Mucosa of descending colon (tissue), 3 donors: ENCODE measurements at places on chromosomes 2 and 18. TPM values are rescaled to one million over a fixed set of nuclear protein-coding genes. Genes with fewer than 3 reads are reported as not detected.

DNA sequence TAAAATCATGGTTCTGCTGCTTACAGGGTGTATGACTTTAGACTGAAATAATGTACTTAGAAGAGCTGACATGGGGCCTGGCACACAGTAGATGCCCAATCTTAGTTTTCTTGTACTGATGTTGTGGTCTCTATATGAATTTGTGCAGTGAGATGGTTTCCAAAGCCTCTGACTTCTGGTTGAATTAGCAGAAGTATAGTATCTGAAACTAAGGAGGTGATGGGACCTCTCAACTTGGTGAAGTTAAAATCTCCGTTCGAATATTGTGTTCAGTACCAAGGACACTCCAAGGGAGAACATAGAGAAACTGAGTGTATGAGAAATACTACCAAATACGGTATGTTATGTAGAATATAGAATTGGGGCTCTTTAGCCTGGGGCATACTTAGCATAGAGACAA, 120.9 kb downstream of the ANTXR1 start:
- DNase-seq: no peak

- no peak for DNase-seq
These were observed 99.6 kb upstream of the ASB18 start for GRCh38 chr2:236363711-236364277.

RABL2A gene
- 15.4 TPM for total RNA-seq

DNA sequence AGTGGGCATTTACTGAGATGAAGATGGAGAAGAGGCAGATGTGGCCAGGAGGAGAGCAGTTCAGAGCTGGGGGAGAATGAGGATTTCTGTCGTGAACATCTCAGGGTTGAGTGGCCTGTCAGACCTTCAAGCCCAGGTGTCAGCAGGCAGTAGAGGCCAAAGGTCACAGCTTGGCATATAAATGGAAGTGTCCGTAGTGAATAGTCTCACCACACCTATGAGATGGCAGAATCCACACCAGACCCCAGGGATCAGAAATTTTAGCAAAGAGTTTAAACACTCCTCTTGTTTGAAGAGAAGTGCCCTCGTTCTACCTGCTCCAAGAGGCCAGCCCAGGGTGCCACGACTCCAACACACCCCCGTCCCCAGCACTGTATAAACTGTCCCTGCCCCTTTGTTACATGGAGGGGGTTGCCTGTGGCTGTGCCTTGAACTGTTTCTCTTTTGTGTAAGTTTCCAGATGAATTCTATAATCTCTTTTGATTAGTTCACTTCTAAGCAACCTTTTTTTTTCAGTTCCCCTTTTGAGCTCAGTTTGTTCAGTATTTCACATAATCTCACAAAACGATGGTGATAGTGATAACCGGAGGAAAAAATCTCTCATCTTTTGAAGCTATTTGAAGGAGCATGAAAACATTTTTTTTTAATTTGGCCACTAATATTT, 69.0 kb upstream of the TTC39C start:
- no peak for DNase-seq

DNA sequence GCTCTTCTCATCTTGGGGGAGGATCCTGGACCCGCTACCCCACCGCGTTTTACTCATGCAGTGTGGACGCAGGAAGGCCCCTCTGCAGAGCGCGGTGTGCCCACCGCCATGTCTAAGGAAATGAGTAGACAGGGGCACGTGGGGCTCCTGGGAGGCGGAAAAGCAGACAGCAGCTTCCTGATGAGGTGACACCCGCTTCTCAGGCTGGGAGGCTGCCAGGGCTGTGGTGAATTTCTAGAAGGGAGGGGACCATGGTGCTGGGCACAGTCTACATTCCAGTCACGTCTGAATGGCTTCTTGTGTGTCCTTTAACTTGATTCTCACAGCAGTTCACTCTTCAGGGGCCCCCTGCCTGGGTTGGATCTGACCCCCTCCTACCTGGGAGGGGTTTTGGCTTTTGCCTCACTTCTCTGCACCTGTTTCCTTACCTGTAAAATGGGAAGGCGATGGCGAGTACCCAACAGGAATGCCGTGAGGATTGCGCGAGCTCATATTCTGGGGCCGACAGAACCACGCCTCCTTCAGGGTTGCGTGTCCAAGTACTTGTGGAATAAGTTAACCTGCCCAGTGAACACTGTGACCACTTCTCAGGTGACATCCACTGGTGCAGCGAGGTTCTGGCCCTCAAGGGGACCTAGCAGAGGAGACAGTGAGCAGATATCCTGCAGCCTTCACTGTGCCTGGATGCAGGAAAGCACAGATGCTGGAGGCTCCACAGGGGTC, 32.3 kb upstream of the MBP start:
- no peak for DNase-seq

RAX gene
- total RNA-seq: not detected

ITPRID2 gene
- 184 TPM for total RNA-seq

- DNase-seq: no peak
These were observed 89.5 kb downstream of the GORASP2 start for GRCh38 chr2:171018522-171018921.

GRCh38 chr2:58834404-58834803, 593.3 kb upstream of the FANCL start:
- no peak for DNase-seq

ATP8B1 gene
- total RNA-seq: 406 TPM

GRCh38 chr2:23531280-23531679, 146.3 kb downstream of the KLHL29 start:
- DNase-seq: no peak

- no peak for DNase-seq
These were observed 4.1 kb downstream of the DSG3 start for GRCh38 chr18:31451625-31452024.

- DNase-seq: no peak
These were observed 12.6 kb downstream of the MRPL44 start for GRCh38 chr2:223969856-223970255.

RND3 gene
- total RNA-seq: 42.2 TPM

DNA sequence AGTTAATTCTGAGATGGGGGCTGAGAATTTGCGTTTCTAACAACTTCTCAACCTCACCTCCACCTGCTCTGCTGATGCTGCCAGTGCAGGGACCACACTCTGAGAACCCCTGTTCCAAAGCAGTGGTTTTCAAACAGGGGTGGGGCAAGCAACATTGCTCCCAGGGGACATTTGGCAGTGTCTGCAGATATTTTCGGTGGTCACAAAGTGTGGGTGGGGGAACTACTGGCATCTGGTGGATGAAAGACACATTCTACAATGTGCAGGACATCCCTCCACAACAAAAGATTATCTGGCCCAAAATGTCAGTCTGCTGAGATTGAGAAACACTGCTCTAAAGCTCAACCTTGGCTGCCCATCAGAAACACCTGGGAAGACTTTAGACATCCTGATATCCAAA, 188.7 kb upstream of the SATB2 start:
- DNase-seq: no peak

DNA sequence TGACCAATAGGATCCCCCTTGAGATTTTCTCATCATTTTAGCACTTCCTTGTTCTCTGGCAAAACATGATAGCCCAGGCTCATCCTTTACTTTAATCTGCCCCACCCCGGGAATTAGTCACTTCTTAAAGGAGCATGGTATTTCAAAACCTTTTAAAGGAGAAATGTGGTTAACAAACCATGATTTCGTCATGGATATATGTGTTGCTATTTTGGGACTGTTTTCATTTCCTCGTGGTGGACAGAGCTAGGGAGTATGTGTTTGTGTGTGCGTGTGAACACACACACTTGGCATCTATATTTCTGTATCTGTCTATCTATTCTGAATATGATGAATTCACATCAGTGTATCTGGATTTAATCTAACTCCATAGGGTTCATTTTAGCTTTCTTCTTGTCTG, 128.1 kb downstream of the BIRC6 start:
- no peak for DNase-seq

DNA sequence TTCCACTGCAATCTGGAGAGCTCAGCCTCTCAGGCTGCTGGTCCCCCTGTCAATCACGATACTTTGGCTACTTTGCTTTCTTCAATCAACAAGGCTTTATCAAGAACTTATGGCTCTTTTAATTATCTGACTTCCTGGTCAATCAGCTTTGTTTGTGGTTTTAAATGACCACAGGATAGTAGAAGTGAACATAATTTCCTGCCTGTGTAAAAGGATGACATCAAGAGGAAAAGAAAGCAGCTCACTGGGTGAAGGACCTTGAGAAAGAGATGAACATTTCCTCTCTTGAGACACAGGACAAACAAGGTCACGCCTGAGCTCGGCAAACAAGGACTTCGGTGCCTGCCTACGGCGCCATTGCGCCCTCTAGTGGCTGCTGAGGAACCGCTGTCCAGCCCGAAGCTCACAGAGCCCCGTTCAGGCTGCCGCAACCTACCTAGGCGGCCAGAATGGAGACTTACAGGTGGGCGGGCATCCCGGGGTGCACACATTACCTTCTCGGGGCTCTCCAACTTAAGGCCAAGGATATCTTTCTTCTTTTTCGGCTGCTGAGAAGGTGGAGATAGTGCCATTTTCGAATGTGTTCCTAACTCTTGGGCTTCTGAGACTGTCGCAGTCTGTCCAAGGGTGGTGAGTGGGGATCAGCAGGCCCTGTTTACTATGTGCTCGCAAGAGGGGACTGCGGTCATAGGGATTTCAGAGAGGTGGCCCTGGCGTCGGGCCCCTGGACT, 54.0 kb downstream of the IL1RL2 start:
- peak; percentile 95 for DNase-seq

ITGB6 gene
- 9.0 TPM for total RNA-seq

DNA sequence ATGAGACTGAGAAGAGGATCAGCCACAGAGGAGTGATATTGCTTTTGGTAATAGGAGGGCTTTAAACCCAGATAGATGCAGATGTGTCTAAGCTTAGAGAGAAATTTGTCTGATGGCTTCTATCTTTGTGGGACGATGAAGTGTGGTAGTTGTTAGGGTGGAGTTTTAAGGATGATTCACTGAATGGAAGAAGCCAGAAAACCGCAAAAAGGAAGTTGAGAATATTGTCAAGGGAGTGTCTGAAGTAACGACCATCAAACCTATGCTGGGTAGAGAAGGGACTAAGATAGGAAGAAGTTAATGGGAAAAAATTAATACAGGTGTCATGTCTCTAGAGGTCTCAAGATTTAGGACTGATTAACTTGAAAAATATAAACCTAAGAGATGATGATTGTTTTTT, 195.6 kb upstream of the MC4R start:
- no peak for DNase-seq

GRCh38 chr18:48860269-48861180, 90.2 kb downstream of the SMAD7 start:
- peak; percentile 11 for DNase-seq

GRCh38 chr2:5410991-5411700, 281.0 kb upstream of the SOX11 start:
- DNase-seq: no peak

ONECUT2 gene
- total RNA-seq: 0.87 TPM

DNA sequence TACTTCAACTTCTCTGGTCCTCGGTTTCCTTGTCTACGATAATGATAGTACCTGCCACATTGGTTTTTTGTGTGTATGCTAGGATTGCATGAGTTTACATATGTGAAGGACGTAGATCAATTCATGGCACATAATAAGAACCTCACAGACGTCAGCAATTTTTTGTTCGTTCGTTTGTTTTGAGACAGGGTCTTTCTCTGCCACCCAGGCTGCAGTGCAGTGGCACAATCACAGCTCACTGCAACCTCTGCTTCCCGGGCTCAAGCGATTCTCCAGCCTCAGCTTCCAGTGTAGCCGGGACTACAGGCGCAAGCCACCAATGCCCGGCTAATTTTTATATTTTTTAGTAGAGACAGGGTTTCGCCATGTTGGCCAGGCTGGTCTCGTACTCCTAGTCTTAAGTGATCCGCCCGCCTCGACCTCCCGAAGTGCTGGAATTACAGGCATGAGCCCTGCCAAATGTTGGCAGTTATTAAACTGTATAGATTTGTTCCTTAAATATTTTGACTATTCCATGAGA, 756 bp upstream of the SLC35F5 start:
- DNase-seq: no peak

LHCGR gene
- total RNA-seq: not detected

DNA sequence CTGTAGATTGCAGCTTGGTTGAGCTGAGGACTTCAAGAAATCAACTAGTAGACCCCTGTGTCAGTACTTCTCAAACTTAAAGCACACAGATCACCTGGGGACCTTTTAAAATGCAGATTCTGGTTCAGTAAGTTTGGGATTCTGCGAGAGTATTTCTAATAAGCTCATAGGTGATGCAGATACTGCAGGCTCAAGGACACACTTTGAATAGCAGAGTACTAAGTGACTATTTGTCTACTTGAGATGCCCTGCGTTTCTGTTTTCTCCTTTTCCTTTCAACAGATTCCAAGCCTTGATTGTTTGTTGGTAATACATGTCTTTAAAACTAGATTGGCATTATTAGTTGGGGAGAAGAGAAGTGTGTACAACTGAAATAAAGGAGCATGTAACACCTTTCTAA, 6.7 kb downstream of the MIB1 start:
- DNase-seq: no peak

EPHA4 gene
- total RNA-seq: 36.8 TPM

GRCh38 chr2:10303181-10303693, 533 bp downstream of the HPCAL1 start:
- no peak for DNase-seq

DNA sequence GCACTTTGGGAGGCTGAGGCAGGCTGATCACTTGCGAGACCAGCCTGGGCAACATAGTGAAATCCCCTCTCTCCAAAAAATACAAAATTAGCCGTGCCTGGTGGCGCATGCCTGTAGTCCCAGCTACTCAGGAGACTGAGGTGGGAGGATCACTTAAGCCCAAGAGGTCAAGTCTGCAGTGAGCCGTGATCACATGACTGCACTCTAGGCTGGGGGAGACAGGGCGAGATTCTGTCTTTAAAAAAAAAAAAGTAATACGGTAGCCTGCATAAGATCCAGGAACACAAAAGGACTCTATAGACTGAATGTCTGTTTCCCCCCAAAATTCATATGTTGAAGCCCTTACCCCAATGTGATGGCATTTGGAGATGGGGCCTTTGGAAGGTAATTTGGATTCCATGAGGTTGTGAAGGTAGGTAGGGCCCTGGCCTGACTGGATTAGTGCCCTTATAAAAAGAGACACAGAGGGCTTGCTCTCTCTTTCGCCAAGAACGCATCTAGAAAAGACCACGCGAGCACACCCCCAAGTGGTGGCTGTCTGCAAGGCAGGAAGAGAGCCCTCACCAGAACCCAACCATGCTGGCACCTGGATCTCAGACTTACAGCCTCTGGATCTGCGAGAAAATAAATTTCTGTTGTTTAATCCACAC, 17.0 kb downstream of the MBOAT2 start:
- DNase-seq: no peak

DNA sequence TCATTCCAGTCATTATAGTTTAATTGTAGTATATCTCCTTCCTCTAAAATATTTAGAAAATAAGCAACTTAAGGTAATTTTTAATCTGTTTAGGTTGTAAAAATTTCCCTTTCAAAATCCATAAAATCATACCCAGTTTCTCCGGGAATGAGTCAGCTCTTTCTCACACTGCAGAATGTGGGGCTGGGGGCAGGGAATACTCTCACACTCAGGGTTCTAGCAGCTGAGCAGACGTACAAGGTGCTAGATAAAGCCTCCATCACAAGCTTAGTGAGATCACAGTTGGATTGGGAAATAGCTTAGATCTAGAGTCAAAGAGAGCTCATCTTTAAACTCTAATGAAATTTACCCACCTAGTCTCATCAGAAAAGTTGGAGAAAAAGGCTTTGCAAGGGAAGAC, 79.9 kb upstream of the FAM237A start:
- DNase-seq: no peak
